ENCODE measurements at places on chromosomes 5 and 9.
A peak's percentile ranks its signal among the peaks of the same experiment; 100 is the strongest.

- DNase-seq: no peak
These were observed 16.0 kb downstream of the CPEB4 start for GRCh38 chr5:173904151-173904550.

DNA sequence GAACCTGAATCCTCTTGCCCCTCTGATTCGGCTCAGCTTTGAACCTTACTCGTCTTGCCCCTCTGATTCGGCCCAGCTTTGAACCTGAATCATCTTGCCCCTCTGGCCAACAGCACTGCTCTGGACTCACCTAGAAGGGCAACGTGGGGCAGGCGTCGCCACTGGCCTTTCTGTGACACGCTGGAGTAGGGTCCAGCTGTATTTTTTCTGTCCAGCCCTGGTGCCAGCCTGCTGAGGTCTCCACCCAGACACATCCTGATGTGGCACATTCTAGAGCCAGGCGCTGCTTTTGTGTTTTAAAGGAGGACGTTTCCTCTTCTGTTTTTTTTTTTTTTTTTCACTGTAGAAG is 15.2 kb upstream of the CPEB4 start:
- DNase-seq: no peak

GRCh38 chr9:27426511-27427271 is 97.4 kb upstream of the IFNK start:
- DNase-seq: peak; percentile 56

DNA sequence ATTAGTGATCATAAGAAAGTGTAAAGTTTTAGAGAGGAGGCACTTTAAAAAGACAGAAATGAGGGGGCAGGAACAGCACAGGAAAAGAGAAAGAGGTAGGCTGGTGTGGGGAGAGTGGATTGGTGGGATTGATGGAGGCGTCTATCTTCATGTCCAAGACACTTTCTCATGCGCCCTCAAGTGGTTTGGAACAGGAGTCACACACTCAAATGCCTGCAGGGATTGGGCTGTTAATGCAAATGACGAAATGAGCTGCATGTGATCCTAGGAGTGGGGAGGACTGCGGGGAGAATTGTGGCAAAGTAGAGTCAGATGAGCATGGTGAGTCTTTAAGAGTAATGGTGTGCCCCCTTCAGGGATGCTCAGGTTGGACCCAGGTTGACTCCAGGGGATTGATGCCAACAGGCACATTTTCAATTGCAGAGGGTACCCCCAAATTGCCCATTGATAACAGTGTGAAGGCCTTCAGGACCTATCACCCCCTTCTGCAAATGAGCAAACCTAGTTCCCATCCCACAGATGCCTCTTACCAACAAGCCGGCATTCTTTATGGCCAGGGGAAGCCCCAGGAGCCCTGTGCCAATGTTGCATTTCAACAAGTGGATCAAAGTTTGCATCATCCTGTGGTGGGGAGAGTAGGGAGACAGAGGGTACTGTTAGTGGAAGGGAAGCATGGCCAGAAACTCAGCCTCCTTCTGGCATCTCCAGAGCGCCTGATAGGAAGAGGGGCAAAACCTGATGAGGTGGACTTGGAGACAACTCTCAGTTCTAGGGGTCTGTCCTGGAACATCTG is 5.3 kb downstream of the SLC36A3 start:
- no peak for DNase-seq

- DNase-seq: no peak
These were observed 23.5 kb downstream of the ITGA1 start for GRCh38 chr5:52811067-52811749.
